ENCODE measurements at places on chromosomes 11 and 22.

GRCh38 chr11:64259533-64260067 is 8.3 kb downstream of the PLCB3 start:
- no peak for DNase-seq

DNA sequence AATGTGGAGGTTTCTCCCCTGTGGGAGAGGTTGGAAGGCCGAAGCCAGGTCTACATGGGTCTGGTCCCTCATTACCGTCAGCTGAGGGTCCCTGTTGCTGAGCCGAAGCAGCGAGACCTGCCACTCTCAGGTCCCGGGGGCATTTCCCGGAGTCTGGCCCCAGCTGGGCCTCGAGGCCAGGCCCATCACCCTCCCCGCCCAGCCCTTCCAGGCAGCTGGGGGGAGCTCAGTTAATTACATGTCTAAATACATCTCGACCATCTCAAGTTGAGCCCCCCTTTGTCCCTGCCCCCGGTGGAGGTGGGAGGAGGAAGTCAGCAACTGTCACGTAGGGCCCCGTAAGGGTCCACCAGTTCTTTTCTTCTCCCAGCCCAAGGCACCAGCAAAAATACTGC is 3.6 kb downstream of the CDKN1C start:
- DNase-seq: no peak

- DNase-seq: no peak
These were observed 25.0 kb upstream of the YPEL1 start for GRCh38 chr22:21760640-21761039.

GRCh38 chr11:124745835-124746620 is 6.0 kb downstream of the VSIG2 start:
- no peak for DNase-seq

DNA sequence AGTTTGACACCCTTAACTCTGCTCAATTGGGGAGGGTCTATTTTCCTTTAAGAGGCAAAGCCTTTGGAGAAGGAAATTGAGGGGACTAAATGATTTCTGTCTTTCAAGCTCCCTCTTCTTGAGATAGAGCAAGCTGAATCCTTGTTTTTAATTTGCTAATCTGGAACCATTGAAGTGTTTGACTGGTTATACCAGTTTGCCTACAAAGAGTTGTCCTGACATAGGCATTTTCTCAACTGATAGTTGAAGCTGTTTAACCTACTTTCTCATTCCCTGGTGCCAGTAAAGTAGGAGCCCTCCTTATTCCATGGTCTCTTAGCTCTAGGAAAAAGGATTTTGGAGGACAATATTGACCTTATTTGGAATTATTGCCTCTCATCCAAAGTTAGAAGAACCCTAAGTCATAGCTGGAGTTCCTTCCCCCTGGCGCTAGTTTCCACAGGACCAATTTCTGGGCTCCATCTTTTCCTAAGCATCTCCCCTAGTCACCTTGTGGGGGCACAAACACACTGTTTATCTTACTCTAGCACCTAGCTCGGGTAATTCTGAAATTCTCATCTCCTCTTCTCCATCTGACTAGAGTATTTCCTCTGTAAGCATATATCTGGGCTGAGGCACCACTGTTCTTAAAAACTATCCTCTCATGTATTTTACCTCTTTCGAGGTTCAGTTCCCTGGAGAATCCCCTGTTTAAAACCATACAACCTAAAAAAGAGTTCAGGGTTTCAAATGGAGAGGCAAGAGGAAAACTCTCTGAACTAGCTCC is 7.4 kb downstream of the ZDHHC5 start:
- DNase-seq: no peak

All from stimulated activated CD4-positive, alpha-beta T cell treated with anti-CD3 and anti-CD28 coated beads, TNF-alpha, amount 100 ng/mL, for 48 hours (primary cell).